Transverse colon (tissue), 4 donors: ENCODE measurements at places on chromosomes 5 and 9. TPM values are rescaled to one million over a fixed set of nuclear protein-coding genes. Genes with fewer than 3 reads are reported as not detected.

GRCh38 chr9:4591123-4591500, 71.0 kb upstream of the PLPP6 start:
- no peak for DNase-seq

- DNase-seq = no peak
These were observed 4.8 kb upstream of the VLDLR start for GRCh38 chr9:2616692-2617377.

DNA sequence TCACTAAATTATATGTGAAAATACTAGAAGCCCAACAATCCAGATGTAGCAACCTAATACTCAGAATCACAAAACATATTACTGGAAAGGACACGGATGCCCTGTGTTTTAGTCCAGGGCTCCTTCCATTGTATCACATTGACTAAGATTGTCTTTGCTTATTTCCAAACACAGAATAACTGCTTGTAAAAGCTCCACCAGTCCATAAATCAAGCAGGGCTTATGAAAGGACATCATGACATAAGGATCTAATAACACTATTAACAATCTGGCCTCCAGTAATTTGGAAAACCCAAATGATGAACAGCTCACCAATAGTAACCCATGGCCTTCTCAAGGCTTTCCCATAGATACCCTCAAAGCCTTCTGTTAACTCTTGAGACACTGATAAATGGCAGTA, 39.8 kb downstream of the WDR41 start:
- no peak for DNase-seq

DNA sequence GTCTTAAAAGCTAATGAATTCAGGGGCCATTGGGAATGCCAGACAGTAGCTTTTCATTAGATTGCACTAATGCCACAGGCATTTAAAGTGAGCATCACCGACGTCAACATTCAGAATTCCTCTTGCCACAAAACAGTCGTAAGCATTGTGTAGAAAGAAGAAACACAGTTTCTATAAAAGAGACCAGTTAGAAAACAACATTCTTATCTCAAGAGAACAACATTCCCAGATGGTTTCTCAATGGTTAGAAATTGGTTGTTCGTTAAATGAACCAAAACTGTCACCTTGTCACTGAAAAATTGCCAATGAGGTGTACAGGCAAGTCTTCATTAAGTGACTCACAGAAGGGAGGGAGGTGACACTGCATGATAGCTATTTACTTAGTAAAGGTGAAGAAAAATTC, 401.6 kb upstream of the PRR16 start:
- no peak for DNase-seq

Gene IFNA13
- total RNA-seq = not detected
